ENCODE measurements at places on chromosomes 2 and 18. TPM values are rescaled to one million over a fixed set of nuclear protein-coding genes. Genes with fewer than 3 reads are reported as not detected.
A peak's percentile ranks its signal among the peaks of the same experiment; 100 is the strongest.

DNA sequence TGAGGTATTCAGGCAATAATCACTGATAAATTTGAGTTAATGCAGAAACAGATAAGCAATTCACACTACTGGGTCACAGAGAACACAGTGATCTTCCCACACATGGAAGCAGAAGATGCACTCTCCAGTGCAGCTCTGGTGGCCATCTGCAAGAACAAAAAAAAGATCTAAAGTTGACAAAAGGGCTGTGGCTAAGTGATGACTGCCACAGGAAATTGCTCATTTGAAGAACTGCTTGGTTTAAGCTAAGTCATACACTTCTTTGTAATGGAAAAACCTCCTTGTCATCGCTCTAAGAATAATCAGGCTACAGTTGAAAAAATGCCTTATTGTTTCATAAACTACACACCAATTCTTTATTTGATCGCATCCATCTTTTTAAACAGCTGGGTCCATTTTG is 115.1 kb downstream of the DTNB start:
- no peak for DNase-seq

DNA sequence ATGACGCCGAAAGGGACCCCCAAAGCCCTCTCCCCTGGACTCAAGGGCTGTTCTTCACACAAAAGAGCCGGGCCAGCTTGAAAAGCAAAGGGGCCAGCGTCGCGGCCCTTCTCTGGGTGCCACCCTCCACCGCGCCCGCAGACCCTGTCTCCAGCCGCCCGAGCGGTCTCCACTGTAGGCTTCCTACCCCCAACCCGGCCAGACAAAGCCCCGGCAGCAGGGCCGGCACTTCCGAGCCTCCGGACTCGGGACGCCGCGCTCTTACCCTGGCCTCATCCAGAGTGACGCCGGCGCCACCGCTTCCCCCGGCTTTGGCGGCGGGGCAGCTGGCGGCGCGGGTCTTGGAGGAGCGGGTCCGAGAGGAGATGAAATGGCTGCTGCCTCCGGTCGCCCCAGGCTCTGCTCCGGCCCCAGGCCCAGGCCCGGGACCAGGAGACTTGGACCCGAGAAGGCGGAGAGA is 603 bp downstream of the ATAD2B start:
- peak; percentile 51 for DNase-seq

DNA sequence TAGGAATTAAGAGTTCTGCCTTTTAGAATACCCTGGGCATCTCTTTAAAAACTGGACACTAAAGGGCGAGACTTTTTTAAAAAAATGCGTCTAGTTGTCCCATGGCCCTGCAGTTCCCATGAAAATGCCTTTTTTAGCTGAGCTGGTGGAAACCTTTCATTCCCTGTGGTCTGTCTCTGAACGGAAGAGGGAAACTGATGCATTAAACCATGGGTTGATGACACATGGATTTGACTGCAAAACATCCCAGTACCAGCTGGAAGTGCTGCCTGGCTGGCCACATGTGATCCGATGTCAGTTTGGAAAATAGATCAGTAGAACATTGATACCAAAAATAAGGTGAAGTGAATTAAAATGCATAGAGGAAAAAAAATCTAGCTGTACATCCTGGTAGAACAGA is 129.2 kb downstream of the MYO1B start:
- no peak for DNase-seq

GRCh38 chr2:144704709-144705095 is 184.8 kb upstream of the ZEB2 start:
- no peak for DNase-seq

DNA sequence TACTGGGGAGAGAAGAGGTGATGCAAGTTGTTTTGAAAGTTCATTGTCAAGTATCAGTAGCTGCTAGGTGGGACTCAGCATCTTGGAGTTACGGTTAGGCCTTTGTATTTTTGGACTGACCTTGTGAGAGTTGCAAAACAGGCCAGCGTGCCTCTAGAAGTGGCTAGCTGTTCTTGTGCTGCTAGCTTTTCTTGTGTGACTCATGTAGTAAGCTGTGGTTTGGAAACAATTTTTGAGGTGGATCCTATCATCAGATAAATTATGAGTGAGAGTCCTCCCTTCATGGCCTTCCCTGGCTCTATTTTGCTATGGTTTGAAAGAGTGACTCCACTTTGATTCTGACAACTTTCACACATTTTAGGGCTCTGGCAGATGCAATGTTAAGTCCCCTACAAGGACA is 409.2 kb upstream of the HS6ST1 start:
- DNase-seq, result no peak

GRCh38 chr2:152243761-152244640 is 68.4 kb upstream of the STAM2 start:
- no peak for DNase-seq

NYAP2 gene
- 1.5 TPM for total RNA-seq

All from ureter (tissue), 1 donor.